ENCODE measurements at places on chromosomes 7 and 10.

GRCh38 chr10:130968511-130968910 lies 343.0 kb downstream of the TCERG1L start:
- no peak for DNase-seq

DNA sequence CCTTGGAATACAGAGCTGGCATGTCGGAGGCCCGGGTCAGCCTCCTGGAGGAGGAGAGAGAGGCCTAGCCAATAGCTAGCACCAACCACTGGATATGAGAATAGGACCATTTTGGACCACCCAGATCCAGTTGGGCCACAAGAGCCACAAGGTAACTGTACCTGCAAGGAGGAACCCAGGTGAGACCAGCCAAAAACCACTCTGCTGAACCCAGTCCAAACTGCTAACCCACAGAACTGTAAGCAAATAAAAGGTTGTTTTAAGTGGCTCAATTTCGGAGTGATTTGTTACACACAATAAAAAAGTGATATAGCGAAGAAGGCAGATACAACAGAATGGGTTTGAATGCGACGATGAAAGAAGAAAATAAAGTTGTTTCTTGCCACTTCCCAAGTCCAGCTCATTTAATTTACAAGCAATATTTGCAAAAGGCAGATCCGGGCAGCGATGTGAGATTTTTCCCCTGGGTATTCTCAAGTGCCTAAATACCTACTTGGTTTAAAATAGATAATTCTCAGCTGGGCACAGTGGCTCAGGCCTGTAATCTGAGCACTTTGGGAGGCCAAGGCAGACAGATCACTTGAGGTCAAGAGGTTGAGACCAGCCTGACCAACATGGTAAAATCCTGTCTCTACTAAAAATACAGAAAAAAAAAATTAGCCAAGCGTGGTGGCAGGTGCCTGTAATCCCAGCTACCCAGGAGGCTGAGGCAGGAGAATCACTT lies 23.1 kb downstream of the ZNF467 start:
- no peak for DNase-seq

- no peak for DNase-seq
Observed at GRCh38 chr7:112073530-112073929, 132.7 kb downstream of the DOCK4 start.

GRCh38 chr7:134028853-134029252 lies 98.3 kb upstream of the LRGUK start:
- no peak for DNase-seq

DNA sequence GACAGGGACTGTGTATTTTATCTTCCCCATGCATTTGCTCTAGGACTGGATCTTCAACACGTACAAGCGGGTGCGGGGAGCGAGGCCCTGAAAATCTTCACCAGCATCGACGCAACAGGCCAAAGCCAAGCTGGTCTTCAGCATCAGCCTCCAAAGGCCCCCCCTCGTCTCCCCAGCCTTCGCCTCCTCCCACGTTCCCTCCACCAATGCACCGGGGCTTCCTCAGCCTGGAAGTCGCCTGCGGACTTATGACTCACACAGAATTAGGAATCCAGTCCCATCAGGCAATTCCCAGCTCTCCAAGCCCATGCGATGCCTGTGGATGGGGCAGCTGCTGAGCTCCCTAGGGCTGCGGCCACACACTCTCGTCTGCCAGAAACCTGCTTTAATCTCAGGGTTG lies 36.3 kb upstream of the RNF32 start:
- DNase-seq, result no peak

DNA sequence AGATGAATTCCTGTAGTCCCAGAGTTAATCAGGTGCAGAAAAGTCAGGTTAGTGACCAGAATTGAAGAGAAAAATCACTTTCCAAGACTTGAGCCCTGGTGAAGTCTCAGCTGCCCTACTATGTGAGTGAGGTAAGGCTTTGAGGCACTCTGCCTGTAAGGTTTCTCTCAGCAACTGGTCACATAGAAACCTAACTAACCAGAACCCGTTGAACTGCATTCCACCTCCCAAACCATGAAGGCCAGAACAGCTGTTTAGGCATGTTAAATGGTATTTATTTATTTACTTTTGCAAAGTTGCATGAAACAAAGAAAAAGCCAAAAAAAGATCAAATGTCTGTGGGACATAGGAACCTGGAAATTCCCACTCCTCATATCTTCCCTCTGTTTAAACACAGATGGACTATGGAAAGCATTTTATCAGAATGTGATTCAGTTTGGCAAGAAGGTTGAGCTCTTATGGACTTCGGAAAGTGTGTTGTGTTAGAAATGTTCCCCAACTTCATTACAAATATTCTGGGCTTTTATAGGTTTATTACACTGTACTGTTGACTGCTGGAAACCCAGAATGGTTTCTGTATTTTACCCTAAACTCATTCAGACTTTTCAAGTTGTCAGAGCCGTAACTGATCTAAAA lies 12.8 kb upstream of the GPR85 start:
- DNase-seq, result no peak

- no peak for DNase-seq
Observed at GRCh38 chr10:24449321-24449740, 240.4 kb downstream of the KIAA1217 start.

- DNase-seq, result no peak
Observed at GRCh38 chr10:63886281-63887022, 365.3 kb downstream of the REEP3 start.

GRCh38 chr10:36277459-36277858 lies 635.4 kb upstream of the FZD8 start:
- no peak for DNase-seq

GRCh38 chr10:36003688-36004087 lies 361.6 kb upstream of the FZD8 start:
- no peak for DNase-seq
